ENCODE measurements at places on chromosomes 11 and 22.
A peak's percentile ranks its signal among the peaks of the same experiment; 100 is the strongest.

- DNase-seq = no peak
These were observed 799.4 kb upstream of the TENM4 start for GRCh38 chr11:80240245-80240644.

- no peak for DNase-seq
These were observed 55.6 kb upstream of the LYVE1 start for GRCh38 chr11:10623797-10624761.

DNA sequence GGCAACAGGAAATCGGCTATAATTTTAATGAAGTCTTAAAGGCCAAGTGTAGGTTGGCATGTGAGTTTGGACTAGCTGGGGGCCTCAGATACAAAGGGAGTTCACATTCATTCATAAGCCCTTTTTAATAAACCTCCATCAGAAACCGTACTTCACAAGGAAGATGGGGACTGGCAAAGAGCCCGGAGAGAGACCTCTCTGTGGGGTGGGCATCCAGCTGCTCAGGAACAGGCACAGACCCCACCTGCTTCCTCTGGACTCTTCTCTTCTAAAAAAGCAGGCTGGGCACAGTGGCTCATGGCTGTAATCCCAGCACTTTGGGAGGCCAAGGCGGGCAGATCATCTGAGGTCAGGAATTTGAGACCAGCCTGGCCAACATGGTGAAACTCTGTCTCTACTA lies 3.9 kb upstream of the ARFGAP3 start:
- DNase-seq = no peak

GRCh38 chr11:22807391-22807790 lies 22.2 kb downstream of the SVIP start:
- DNase-seq = no peak

GRCh38 chr11:109695696-109696095 lies 273.7 kb downstream of the C11orf87 start:
- DNase-seq = no peak

GRCh38 chr11:70944636-70945035 lies 307.7 kb downstream of the SHANK2 start:
- no peak for DNase-seq

DNA sequence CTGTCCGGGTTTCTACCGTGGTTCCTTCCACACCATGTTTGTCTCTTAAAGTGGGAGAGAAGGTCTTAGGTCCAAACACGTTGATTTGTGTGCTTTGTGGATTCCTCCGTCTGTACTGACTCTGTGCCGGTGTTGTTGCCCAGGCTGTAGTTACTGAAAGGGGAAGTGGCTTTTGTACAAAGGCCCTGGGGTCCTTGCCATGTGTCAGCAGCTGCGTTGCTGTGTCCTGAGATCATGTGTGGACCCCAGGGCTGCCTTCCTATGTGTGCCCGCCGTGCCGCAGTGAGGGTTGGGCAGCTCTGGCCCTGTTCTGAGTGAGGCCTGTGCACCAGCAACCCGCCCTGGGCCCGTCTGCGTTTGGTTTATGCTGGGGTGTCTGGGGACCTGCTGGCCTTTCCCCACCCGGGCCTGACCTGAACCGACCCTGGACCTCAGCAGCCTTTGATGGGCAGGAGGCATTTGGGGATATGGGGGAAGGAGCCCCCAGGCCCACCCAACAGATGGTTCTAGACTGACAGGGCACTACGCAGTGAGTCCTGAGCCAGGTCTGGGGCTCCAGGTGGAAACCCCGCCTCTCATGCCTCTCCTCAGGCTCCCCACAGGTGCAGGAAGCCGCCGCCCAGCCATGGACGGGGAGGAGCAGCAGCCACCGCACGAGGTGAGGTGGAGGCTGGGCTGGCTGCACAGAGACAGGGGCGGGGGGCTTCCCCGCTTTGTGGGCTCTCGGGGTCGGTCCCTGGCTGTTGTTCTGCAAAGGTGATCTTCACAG lies 6.9 kb downstream of the TRABD start:
- DNase-seq = no peak

DNA sequence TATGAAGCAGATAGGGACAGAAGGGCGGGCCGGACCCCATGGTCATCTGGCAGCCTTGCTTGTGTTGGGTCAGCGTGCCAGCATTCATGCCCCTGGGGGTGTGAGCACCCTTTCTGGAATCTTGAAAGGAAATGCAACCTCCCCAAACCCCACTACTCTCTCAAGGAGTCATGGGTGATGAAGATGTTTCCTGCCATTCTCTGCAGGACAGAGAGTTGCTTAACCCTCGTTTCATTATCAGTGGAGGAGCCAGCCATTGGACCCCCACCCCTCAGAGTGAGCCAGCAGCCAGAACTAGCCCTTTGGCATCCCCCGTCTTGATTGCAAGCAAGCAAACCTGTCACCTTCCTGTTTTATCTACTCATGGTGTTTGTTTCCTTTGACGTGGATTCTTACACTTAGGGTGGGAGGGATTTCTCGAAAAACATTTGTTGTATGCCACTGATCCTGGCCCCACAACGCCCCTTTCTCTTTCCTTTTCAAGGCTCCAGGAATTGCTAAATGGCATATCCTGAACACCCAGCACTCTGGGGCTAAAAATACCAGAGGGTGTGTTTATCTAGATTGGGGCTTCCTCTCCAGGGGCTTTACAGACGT lies 258.3 kb downstream of the ETS1 start:
- no peak for DNase-seq

DNA sequence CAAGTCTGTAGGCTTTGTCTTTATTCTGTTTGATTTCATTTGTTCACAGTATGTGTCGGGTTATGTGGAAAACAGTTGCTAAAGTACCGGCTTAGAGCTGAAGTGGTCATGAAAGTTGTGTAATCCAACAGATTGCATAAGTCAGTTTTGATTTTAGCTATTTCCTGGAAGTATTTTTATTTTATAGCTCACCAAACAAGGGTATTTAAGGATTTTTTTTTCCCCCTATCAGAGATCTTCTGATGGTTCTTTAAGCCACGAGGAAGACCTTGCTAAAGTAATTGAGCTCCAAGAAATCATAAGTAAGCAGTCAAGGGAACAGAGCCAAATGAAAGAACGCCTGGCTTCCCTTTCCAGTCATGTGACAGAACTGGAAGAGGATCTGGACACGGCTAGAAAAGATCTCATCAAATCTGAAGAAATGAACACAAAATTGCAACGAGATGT lies 55.9 kb downstream of the PPFIA1 start:
- DNase-seq = peak; percentile 47

GRCh38 chr11:20493340-20493739 lies 105.8 kb downstream of the PRMT3 start:
- no peak for DNase-seq

DNA sequence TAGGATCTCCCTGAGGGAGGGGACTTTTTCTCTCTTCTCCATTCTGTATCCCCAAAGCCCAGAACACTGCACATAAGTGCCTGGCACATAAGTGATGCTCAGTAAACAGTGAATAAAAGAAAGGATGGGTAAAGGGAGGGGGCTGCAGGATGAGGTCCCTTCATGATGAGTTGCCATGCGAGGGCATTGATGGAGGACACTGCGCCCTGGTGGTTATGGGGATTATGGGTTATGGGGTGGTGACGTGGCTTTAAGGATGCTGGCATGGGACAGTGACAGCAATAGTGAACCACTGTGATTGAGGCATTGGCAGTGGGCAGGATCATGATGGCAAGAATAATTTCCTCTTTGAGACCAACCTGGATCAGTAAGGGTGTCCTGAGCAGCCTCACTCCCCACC lies 43.9 kb upstream of the LRRC32 start:
- no peak for DNase-seq

DNA sequence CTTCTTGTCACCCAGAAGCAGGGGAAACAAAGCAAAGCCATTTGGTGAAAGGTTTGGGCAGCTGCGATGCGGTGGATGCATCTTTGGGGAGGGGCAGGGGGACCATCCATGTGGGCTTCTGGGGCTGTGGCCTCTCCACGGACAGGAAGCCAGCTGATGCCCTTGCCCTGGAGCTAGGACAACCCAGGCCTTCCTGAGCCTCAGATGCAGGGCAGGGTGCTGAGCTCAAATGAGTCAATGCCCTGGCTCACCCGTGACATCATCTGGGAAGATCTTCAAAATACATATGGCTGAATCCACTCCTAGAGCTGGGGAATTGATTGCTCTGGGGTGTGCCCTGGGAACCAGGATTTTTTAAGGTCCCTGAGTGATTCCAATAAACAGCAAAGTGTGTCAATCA lies 1418.2 kb downstream of the TBC1D22A start:
- DNase-seq = no peak

DNA sequence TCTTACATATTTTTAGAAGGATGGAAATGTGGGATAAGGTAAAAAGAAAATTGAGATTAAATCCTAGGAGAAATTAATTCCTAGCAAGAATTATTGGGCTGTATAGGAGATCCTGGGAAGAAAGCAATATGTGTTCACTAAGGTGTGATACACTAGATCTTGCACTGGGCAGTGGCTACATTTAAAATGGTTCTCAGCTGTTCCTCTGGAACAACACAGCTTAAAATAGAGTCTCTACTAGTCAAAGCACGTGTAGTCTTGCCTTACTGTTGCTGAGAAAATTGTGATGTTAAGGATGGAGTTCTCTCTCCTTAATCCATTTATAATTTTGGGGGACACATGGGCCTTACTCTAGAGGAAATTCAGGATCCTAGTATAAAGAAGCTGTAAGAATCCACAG lies 54.9 kb downstream of the EXT2 start:
- no peak for DNase-seq

GRCh38 chr11:65781152-65781961 lies 581 bp upstream of the AP5B1 start:
- DNase-seq = no peak

DNA sequence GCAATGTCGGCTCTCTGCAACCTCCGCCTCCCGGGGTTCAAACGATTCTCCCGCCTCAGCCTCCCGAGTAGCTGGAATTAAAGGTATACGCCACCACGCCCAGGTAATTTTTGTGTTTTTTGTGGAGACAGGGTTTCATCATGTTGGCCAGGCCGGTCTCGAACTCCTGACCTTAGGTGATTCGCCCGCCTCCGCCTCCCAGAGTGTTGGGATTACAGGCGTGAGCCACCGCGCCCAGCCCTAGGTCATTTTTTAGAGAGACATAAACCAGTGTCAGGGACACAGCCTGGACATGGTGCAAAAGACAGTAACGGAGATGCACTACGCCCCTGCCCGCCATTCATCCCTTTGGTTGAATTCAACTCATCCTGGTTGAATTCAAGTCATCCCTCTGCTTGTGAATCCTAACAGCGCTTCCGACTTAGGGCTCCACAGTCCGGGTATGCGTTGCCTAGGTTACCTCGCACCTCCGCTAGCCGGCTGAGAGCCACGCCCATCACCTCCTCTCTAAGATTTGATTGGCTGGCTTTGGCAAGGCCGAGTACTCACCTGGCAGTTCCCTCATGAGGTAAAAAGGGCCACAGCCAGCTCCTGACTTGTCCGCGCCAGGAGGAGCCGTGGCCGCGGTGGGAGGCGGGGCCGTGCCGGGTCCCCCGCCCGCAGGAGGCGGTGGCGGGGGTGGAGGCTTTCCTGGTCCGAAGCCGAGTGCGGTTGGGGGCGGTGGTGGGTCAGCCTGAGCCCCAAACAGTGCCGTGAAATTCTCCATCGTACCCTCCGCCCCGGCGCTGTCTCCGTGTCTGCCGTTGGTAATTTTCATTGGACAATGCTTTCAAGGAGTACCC lies at the start of gene MED19:
Gene MED19, minus strand, starts transcription at position 802 of the 842 bp plus-strand sequence. Its CDS starts 36 bp downstream, at position 766.
- DNase-seq = peak; percentile 31

- no peak for DNase-seq
These were observed 9.1 kb downstream of the CTSF start for GRCh38 chr11:66559142-66559865.

- DNase-seq = no peak
These were observed 401.0 kb downstream of the LARGE1 start for GRCh38 chr22:33519071-33519973.

Measured in non-pigmented ciliary epithelial cell (primary cell).